ENCODE measurements at places on chromosomes 1 and 21.

- no peak for DNase-seq
These were observed 65.0 kb downstream of the ABL2 start for GRCh38 chr1:179164494-179164893.

GRCh38 chr1:26353976-26354820, at the start of gene CRYBG2:
Gene CRYBG2 (minus strand): TSS chr1:26354130. CDS start chr1:26346657, 7,473 bp downstream.
- no peak for DNase-seq

DNA sequence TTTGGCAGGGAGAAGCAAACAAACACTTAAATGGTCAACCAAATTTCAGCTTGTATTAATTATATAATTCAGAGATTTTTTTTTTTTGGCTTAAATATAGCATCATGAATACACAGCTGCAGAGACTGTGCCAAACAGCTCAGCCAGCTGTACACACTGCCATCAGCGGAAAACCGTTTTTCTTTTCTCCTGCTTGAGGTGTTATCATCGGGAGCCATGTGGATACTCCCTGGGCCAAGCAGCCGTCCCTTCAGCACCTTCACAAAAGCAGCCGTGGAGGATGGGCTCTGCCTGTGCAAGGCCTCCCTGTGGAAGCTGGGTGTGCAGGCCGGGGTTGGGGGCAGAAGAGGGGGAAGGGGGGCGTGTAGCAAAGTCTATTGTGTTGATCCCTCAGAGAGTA, 85.0 kb downstream of the NUF2 start:
- no peak for DNase-seq

DNA sequence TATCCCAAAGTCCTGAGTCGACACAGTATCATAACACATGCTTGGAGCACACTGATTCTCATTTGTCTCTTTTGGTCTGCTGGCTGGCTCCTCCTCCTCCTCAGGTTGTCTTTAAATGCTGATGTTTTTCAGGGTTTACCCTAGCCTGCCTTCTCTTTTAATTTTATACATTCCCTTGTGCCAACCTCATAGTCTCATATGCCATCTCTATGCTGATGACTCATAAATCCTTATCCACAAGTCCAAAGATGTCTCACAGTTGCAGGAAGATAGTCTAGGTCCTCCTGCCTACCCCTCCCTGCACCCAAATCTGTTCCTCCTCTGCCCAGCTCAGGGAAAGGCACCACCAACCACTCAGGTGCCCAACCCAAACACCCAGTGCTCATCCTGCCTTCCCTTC, 108.3 kb downstream of the SIPA1L2 start:
- no peak for DNase-seq

Measured in CD4-positive, alpha-beta T cell treated with Interferon gamma for 1 hour (primary cell).